ENCODE measurements at places on chromosomes 12 and 14.

DNA sequence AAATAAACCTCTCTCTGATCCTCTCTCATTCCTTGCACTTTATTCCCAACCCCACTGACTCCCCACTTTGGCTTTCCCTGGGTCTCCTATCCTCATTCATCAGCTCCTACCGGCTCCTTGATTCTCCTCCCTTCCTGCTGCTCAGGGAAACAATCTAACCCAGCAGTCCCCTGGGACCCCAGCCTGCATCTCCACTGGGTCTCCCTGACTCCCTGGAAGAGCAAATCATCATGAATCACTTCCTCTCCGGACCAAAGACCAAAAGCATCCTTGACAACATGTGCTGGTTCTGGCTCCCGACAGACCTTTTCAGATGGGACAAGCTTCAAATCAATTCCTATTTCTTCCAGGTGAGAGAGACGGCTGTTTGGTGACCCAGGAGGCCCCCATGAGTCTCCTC lies 76.6 kb downstream of the HSPB8 start:
- DNase-seq, result no peak

DNA sequence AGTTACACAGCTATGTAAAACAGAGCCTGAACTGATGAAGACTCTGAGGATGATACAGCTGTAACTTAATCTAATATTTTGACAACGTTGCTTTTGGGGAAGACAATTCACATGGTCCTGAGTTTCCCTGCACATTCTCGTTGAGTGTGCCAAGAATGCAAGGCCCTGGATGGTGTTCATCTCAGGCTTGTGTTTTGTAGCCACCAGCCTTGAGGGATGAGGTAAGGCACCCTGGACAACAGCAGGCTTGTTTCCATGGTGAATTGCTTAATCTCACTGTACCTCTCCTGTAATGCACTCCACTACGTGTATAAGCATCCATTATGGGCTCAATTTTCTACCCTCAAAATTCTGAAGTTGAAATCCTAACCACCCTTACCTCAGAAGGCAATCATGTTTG lies 2.1 kb downstream of the CATSPERB start:
- no peak for DNase-seq

DNA sequence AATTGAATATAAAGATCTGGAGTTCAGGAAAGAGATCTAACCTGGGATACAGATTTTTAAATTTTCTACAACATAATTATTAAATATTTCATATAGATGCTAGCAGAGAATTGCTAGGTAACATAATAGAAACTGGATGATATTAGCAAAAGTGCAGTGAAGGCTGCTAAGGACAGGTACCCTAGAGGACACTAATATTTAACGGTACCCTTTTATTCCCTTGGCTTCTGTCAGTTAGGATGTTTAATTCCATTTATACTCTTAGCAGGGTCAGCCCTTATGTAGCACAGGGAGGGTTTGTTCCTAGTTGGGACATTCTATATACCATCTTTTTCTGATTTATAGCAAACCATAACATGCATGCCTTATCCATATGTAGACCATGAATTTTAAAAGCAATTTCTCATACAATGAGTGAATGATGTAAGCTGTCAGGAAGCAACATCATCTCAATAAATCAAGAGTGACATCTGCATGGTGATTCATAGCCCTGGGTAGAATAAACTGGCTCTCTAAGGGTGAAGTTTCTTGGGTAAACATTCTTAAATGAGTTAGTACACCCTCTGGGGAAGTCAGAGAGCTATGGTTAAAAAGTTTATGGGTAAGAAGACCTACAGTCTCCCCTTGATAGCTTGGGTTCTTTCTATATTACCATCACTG lies 404.4 kb upstream of the MGAT4C start:
- DNase-seq, result no peak

DNA sequence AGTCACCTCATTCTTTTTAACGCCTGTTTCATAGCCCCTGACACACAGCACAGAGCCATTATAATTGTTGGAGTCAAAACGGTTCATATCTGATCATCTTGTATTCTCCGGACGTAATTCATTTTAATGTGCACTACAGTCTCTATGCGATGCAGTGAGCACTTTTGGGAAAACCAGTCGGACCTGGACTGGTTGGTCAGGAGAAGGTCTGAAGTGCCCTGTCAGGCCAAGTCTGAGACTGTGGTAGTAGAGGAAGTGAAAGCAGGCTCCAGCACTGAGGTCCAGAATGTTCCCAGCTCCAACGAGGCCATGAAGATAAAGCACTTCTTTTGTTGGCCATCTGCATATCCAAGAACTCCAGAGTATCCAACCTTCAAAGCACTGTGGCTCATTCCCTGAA lies 117.1 kb upstream of the NCOR2 start:
- no peak for DNase-seq

GRCh38 chr14:37196604-37197420 lies 925 bp upstream of the MIPOL1 start:
- no peak for DNase-seq

DNA sequence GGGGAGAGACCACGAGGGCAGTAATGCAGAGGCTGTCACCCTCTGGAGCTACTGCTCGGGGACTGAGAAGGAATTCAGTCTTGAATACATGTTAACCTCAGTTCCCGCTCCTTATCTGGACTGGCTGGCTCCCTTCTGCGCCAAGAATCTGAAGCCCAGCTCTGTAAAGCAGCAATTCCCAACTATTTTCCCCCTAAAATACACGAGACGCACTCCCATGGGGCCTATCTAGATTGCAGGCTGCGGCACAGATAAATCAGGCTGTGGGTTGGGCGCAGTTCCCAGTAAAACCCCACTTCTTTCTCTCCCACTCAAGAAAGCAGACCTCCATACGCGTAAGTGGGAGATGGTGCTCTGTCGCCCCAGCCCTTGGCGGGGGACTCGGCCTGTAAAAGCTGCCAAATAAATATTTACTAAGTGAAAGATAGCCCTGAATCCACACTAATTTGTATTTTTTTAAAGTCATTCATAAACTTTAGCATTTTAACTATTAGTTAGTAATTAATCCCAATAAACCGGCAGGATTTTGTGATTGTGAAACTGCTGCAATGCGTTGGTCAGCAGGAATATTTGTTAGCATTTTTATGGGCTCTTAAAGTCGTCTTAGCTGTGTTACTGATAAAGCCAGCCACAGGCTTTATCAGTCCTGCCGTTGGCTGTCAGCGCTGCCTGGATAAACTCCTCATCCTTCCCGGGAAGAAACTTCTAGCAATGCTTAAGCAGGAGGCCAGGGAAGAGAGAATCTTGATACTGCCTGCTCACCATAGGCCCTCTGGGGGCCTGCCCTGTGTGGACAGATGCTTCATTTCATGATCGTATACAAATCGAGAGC lies 17.8 kb downstream of the FBXL14 start:
- peak; percentile 86 for DNase-seq

GRCh38 chr14:100034961-100035500 lies 30.2 kb upstream of the EVL start:
- DNase-seq, result no peak

DNA sequence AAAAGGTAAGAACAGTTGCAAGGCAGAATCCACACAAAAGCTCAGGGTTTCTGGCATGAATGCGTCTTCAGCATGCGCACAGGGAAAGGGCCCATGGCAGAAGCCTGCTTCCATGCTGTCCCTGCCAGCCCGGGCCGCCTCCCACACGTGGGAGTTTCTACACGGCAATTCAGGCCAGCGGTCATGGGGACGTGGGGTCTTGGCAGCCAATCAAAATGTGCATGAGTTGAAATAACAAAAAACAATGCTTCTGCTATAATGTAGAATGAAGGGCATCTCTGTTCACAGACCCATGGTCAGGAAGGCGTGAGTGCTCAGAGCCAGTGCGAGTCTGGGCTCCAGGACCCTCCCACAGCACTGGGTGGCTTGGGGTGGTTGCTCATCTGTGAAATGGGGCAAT lies 28.6 kb downstream of the AMN start:
- DNase-seq, result no peak

- no peak for DNase-seq
These were observed 663 bp downstream of the ANKRD33 start for GRCh38 chr12:51888316-51889215.

GRCh38 chr12:12837025-12837812 lies 24.1 kb downstream of the DDX47 start:
- DNase-seq, result peak; percentile 52

GRCh38 chr12:11545484-11546330 lies 103.8 kb upstream of the ETV6 start:
- no peak for DNase-seq

- DNase-seq, result no peak
These were observed 270.6 kb upstream of the TBX3 start for GRCh38 chr12:114954511-114955055.

- DNase-seq, result peak; percentile 16
These were observed 36.5 kb upstream of the SSTR1 start for GRCh38 chr14:38171197-38171596.

- DNase-seq, result no peak
These were observed 7.4 kb downstream of the CDKN1B start for GRCh38 chr12:12724421-12725085.

GRCh38 chr12:102182635-102183034 lies 15.0 kb downstream of the PMCH start:
- DNase-seq, result no peak

DNA sequence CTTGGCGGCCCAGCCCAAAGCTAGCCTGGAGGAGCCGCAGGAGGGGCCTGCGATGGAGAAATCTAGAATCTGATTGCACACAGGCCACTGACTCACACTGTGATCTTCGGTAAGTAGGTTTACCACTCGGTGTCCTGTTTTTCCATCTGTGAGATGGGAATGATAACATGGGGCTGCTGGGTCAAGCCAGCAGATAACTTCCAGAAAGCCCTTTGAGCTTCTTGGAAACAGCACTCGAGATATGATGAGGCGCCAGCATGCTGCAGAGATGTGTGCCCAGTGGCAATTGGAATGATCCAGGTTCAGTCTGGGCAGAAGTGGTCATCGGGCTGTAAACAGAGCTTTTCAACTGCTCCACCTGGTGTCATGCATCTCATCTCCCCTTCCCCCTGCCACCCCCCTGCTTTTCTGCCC lies 771.3 kb upstream of the TBX3 start:
- DNase-seq, result no peak

- no peak for DNase-seq
These were observed 17.9 kb upstream of the TFCP2 start for GRCh38 chr12:51190820-51191219.

- peak; percentile 35 for DNase-seq
These were observed 8.4 kb downstream of the FAR2 start for GRCh38 chr12:29157486-29157946.

- DNase-seq, result no peak
These were observed 153.9 kb downstream of the PIK3C2G start for GRCh38 chr12:18415227-18415626.

GRCh38 chr12:125185311-125185739 lies 120.1 kb downstream of the AACS start:
- DNase-seq, result no peak

GRCh38 chr12:15011162-15011561 lies 38.3 kb downstream of the PDE6H start:
- no peak for DNase-seq

- no peak for DNase-seq
These were observed 765.2 kb downstream of the NOVA1 start for GRCh38 chr14:25832585-25832984.

- DNase-seq, result no peak
These were observed 2.5 kb upstream of the AICDA start for GRCh38 chr12:8615206-8615605.

GRCh38 chr12:103840876-103841689 lies at the start of gene NT5DC3:
NT5DC3 (minus strand) TSS chr12:103841234; CDS start chr12:103841156, 78 bp downstream.
- peak; percentile 27 for DNase-seq

DNA sequence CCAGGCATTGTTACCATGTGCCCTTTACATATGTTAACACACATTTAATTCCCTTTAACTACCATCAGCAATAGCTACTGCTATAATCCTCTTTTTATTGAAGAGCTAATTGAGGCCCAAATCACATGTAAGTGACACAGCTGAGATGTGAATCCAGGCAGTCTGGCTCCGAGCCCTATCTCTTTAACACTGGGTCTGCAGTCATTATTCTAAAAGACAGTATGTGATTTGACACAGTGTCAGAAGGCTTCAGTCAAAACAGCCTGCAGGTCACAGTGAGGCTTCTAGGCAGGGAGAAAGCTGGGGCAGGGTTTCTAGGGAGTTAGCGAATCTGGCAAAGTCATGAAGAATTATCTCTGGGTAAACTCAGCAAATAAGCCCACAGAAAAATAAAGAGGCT lies 148.2 kb downstream of the KIF21A start:
- DNase-seq, result no peak

DNA sequence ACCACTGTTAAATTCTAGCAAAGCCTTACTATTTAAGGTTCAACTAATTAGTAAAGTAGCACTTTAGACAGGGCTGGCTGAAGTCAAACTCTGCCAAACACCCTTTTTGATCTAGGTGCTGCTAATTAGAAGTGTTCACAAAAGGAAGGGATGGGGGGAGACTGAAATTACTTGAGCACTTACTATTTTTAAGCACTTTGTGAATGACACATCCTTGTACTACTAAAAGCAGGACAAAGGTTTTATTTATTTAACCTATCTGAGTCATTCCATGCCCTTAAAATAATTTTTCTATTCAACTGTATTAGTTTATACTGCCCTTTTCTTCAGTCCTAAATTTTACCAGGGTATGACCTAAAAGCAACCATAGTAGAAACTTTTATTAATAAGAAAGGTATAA lies 20.1 kb downstream of the MBIP start:
- no peak for DNase-seq

DNA sequence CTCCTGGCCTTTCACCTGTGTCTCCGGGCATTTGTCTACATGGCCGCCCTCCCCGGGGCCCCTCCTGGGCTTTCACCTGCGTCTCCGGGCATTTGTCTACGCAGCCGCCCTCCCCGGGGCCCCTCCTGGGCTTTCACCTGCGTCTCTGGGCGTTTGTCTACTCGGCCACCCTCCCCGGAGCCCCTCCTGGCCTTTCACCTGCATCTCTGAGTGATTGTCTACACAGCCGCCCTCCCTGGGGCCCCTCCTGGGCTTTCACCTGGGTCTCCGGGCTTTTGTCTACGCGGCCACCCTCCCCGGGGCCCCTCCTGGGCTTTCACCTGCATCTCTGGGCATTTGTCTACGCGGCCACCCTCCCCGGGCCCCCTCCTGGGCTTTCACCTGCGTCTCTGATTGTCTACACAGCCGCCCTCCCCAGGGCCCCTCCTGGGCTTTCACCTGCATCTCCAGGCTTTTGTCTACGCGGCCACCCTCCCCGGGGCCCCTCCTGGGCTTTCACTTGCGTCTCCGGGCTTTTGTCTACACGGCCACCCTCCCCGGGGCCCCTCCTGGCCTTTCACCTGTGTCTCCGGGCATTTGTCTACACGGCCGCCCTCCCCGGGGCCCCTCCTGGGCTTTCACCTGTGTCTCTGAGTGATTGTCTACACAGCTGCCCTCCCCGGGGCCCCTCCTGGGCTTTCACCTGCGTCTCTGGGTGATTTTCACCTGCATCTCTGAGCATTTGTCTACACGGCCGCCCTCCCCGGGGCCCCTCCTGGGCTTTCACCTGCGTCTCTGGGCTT lies 68.0 kb upstream of the GALNT9 start:
- no peak for DNase-seq
